ENCODE measurements at places on chromosomes 12 and 14.

DNA sequence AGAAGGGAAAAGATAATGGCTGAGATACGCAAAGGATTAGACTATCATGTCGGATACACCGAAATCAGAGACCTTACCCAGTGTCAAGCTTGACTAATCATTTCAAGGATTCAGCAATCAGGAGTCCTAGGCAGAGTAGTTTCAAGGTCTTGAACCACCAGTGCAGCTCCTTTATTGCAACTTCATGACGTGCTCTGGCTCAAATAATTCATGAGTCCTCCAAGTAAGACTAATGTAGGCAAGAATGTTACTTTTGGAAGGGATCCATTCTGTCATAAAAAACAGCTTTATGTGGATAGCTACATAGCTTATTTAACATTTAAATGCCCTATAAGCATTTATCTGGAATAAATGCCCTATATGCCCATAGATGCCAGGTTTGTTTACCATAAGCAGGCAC is 123.2 kb downstream of the LMO3 start:
- DNase-seq = no peak

- DNase-seq = no peak
Measured at GRCh38 chr14:91029456-91030217, 30.8 kb downstream of the RPS6KA5 start.

DNA sequence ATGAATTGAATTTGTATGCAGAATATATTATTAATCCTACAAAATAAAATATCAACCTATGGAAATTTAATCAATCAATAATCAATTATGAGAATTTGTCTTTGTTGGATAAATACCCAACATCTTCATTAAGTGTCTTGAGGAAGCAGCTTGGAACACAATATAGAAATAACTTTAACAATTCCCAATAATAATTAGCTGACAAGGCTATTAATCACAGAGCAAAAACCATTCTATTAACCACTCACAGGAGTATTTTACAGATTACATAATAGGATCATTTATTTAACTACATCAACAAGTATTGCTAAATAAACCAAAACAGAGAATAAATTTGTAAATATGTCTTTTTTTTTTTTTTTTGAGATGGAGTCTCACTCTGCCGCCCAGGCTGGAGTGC is 190.3 kb downstream of the CEP128 start:
- DNase-seq = no peak

DNA sequence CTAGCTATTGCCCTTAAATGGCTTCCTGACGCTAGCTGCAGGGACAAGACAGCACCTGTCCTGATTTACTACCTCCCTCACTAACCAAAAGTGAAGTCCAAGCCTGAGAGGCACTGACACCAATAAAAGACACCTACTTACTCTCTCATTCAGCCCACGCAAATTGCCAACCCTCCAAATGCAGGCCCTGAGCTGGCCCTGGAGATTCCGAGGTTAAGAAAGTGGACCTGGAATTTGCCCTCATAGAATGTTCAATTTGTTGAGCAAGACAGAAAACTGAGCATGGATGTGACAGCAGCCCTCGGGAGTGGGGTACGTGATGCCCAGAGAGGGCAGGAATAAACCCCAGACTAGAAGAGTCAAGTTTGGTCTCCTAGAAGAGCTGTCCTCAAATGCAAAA is 16.4 kb downstream of the SERPINA3 start:
- DNase-seq = no peak

DNA sequence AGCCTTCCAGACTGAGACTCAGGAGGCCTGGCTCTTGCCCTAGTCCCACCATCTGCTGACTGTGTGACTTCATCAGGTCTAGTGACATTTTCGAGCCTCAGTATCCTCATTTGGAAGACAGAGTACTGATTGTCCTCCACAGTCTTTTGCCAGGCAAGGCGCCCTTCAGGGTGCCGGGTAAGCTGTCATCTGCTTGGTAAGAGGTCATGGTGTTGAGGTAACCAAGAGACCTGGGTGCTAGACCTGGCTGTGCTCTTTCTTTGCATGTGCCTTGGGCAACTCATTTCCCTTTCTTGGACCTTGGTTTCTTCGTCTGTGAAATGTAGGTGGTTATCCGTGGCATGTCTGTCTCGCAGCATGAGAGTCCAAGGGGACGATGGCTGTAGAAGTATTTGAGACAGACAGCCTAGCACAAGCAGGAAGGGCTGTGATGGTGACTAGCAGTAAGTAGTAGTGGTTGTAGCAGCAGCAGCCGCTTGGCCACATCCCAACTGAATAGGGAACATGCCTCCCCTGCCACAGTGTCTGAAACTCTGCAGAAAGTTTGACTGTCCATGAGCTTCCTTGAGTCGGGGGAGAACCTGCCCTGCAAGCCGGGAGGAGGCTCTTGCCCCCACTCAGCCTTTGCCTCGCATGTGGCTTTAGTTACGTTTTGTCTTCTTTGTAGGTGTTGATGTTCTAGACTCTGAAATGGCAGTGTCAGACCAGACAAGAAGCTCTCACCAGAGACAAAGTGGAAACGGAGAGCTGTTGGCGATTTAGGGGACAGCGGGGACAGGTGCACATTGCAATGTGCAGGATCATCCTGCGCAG is 40.3 kb downstream of the EVL start:
- DNase-seq = no peak
